ENCODE measurements at places on chromosomes 13 and 19.

DNA sequence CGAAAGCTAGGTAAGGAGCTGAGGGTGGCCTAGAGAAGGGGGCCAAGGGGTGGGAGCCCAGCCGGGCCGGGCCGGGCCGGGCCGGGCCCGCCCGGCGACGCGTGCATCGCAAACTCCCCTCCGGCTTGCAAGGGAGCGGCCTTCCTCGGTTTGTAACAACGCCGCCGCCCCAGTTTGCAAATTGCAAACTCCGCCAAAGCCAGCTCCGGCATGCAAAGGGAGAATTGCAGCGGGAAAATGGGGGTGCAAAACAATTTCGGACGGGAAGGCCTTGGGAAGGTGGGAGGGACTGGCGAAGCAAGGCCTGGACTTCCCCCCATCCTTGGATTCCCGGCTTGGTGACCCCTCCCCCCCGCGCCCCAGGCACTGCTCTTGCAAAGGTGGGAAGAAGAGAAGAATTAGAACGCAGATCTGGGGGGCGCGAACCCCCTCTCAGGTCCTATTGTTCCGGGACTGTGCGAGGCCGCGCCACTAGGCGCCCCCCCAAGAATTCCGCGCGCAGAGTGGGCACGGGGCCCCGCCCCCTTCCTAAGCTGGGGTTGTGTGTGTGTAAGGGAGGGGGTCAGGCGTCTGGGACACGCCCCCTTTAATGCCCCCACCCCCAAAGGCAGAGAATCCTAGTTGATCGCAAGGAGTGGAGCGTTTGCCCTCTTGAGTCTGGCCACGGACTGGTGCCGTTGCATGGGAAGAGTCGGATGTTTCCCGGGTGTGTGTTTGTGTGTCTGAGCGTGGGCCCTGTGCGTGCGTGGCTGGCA is 926 bp downstream of the PRR12 start:
- DNase-seq = no peak

- DNase-seq = no peak
Observed at GRCh38 chr13:49980266-49980665, 16.6 kb upstream of the TRIM13 start.

GRCh38 chr13:112145551-112146360 is 78.8 kb downstream of the SOX1 start:
- no peak for DNase-seq

DNA sequence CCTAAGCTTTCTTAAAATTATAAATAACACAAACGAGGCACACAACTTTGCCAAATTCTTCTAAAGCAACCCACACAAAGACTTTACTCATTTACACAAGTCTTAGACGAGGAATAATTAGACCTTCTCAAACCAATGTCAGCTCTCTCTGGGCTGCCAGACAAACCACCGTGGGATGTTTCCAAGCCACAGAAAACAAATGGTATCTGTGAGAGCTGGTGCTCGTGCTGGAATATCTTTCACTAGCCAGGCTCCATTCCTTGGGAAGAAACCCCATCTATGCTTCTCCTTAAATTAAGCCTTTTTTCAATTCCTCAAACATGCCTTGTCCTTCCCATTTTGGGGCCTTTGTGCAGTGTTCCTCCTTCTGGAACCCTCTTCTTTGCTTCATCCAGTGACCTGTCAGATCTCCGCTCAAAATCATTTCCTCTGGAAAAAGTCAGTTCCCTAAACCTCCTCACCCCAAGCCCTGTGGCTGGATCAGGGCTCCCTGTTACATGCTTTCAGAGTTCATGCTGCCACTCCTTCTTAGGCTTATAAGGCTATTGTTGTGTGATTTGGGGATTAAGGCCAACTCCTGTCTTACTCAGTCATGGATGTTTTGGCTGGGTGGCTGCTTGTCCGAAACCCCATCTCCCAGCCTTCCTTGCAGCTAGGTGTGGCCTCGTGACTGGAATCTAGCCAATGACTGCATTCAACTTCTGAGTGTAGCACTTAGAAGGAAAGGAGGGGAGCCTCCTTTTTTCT is 64.2 kb upstream of the GTF2F2 start:
- DNase-seq = no peak

All from activated CD4-positive, alpha-beta T cell treated with anti-CD3 and anti-CD28 coated beads, Interleukin-2, amount 50 U/mL, for 24 hours (primary cell).